IMR-90 (cell line): ENCODE measurements at places on chromosomes 12 and 14.
A peak's percentile ranks its signal among the peaks of the same experiment; 100 is the strongest.

DNA sequence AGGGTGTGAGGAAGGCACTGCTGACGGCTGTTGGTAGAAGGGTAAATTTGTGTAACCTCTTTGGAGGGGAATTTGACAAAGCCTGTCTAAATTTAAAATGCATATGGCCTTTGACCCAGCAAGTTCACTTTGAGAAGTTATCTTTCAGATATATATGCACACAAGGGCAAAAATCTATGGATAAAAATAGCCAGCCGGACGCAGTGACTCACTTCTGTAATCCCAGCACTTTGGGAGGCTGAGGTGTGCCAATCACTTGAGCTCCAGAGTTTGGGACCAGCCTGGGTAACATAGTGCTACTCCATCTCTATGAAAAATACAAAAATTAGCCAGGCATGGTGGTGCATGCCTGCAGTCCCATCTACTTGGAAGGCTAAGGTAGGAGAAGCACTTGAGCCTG is 13.4 kb downstream of the UBC start:
- no peak for DNase-seq

DNA sequence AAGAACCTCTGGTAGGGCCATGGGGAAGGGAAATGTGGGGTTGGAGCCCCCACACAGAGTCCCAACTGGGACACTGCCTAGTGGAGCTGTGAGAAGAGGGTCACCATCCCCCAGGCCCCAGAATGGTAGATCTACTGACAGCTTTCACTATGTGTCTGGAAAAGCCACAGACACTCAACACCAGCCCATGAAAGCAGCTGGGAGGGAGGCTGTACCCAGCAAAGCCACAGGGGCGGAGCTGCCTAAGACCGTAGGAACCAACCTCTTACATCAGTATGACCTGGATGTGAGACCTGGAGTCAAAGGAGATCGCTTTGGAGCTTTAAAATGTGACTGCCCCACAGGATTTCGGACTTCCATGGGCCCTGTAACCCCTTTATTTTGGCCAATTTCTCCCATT is 97.8 kb downstream of the HMGA2 start:
- no peak for DNase-seq

DNA sequence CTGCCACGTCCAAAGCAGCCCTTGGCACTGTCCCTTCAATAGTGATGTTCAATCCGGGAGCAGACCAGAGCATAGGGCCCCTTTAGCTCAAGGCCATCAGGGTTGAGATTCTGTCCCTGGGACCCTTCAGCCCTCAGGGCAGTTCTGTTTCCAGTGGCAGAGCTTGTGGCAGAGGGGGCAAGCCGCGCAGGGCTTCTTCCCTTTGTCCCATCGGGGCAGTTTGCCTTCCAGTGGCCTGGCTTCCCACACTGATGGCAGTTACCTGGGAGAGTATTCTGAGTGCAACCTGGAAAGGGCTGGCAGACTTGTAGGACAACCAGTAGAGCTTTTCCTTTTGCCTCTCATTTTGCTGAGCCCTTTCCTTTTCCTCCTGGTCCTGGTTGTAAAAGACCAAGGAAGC is 43.7 kb upstream of the RNU6-8 start:
- DNase-seq: no peak

- no peak for DNase-seq
These were observed 373.5 kb upstream of the OR4E1 start for GRCh38 chr14:22047115-22047514.

DNA sequence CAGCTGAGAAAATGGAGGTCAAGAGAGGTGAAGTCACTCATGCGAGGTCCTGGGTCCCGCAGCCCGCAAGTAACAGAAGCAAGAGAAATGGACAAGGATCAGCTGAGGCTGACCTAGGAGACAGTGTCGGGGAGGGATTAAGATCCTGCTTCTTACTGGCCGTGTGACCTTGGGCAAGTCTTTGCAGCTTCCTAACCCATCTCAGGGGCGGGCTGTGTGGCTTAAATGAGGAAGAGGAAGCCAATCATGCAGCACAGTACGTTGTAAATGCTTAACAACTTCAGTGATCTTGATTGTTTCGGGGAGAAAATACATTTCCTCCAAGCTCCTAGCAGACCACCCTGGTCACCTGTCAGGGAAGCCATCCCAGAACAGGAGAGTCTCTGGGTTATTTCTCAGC is 7.1 kb upstream of the PGF start:
- no peak for DNase-seq

- peak; percentile 61 for DNase-seq
These were observed 11.9 kb downstream of the AEBP2 start for GRCh38 chr12:19451196-19451595.

- peak; percentile 89 for DNase-seq
These were observed 842.3 kb downstream of the SLC6A15 start for GRCh38 chr12:84070292-84070691.

- DNase-seq: no peak
These were observed 68.8 kb upstream of the SFSWAP start for GRCh38 chr12:131642101-131642540.

- DNase-seq: peak; percentile 69
These were observed 191.4 kb upstream of the BCL2L14 start for GRCh38 chr12:11879306-11879705.

GRCh38 chr14:57835766-57836165 is 30.1 kb downstream of the SLC35F4 start:
- no peak for DNase-seq

DNA sequence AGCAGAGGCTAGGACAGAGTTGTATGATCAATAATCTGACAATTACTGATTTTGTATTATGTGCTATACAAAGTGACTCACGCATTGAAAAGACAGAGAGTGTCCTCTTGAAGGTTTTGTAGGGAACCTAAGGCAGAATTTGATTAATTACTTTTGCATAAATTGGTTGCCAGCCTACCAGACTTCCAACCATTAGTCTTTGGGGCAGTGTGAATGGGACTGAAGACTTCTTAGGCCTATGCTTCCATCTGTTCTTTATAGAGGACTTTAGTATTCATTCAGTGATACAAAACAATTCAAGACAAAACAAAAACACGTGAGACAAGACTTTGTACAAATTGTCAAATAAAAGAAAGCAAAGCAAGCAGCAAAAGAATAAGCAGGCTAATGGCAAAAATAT is 46.5 kb downstream of the ATL1 start:
- DNase-seq: no peak

DNA sequence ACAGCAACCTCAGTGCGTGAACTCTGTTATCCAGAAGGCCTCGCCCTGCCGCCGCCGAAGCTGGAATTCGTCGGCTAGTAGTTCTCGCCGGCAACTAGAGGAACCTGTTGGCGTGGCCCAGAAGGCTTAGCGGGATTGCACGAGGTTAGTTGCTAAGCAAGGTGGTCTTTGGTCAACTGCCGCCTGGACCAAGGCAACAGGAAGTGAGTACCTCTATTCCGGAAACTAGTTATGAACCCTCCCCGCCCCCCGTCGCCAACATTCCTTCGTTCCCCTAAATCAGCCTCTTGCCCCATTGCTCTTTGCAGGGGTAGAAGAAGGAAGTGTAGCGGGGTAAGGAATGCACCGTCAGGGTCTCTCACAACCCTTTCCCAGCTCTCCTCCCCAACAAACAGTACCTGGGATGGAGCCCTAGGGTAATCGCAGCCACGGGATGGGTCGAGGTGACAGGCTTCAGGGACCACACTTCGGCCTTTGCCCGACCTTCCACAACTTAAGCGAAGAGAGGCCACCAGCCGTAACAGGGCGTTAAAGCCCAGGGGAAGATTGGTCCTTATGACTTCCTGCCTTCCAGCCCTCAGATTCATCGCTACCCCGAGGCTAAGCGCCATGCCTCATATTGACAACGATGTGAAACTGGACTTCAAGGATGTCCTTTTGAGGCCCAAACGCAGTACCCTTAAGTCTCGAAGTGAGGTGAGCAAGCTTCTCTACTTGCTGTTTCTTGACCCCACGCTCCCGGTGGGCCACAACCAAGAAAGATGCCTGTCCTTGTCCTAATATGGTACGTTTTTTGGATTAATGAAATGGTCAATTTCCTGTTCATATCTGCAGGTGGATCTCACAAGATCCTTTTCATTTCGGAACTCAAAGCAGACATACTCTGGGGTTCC is at the start of gene GMPR2:
TSS of gene GMPR2 (plus strand) at position 285 of the 893 bp plus-strand sequence. CDS start at position 610, 325 bp downstream.
- DNase-seq: no peak

- no peak for DNase-seq
These were observed 113.4 kb downstream of the ZNF664 start for GRCh38 chr12:124086299-124086898.

DNA sequence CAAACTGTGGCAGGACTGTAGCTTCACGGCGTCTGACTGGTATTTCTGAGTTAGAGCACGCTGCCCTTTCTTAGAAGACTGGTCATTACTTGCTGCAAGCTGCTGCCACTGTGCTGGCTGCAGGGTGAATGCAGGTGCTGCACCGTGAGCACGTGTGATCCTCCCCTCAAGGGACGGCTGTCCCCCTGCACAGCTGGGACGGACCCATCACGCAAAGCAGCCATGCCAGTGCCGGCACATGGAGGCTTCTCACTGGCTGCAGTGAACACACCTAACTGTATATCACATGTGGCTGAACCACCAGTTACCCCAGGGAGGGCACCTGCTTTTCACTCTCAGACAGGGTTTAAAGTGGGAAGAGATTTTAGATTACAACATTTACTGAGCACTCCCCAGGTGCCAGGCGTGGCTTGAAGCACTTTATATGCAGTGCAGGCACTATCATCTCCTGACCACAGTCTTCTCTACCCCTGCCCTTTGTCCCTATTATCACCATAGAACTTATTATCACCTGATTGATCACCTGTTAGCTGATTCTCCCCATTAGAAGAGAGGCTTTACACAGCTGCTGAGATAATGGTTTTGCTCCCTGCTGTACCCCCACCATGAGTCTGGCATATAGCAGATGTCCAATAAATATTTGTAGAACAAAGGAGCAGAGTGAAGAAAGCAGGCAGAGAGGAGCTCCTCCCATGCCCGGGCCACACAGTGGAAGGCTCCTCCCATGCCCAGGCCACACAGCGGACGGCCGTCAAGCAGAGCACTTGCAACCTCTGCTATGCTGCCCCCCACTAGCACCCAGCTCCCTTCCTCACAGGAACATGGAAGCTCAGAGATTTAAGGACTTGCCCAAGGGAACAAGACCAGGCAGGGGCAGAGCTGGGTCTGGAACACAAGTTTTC is 25.9 kb downstream of the SLC25A47 start:
- DNase-seq: no peak

DNA sequence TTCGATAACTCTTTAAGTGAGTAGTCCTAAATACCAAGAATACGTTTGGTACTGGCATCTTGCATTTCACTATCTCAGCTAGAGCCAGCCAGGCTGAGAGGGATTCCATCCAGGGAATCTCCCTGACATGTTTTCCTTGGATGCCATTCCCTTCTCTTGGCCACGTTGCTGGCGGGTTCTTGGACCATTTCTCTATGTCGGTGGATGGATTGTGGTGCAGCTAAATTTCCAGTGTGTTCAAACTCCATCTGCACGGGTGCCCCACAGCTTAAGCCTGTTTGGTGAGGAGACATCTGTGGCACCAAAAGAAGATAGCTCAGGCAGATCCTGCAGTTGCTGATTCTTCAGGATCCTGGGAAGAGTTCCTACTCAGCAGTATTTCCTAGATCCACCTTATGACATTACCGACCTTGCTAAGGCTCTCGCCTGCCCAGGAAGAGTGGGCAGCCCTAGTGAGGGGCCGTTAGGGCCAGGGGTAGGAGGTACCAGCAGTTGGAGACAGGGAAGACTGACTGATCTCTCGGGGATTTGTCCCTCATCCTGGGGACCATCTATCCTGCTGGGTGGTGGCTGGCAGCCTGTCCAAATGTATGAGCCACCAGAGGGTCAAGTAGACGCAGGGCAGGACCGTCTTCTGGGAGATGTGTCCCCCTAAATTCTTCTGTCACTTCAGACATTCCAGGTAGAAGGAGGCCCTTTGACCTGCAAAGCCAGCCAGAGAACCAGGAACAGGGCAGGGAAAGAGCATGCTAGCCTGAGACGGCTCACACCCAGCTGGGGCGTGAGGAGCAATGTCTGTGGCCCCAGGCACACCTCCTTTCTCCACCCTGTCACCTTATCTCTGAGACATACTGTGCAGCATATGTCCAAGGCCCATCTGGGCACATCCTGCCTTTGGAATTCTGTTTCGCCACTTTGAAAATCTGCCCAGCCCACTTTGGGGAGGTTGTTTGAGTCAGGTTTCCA is 72.6 kb upstream of the CAPRIN2 start:
- no peak for DNase-seq

DNA sequence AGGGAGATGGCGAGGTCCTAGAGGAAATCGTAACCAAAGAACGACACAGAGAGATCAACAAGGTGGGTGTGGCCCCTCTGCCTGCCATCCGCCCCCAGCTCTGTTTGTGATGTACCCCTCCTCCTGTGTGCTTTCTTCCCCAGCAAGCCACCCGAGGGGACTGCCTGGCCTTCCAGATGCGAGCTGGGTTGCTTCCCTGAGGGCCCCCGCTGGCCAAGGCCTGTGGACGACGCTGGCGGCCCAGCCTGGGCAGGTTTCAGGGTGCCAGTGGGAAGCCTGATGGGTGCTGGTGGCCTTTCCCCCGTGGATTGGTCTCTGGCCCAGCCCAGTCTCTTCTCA is 2.0 kb downstream of the ARL6IP4 start:
- no peak for DNase-seq

- DNase-seq: peak; percentile 44
These were observed 42.0 kb upstream of the A2ML1 start for GRCh38 chr12:8780389-8780788.

GRCh38 chr12:115411121-115411520 is 727.1 kb upstream of the TBX3 start:
- DNase-seq: no peak

DNA sequence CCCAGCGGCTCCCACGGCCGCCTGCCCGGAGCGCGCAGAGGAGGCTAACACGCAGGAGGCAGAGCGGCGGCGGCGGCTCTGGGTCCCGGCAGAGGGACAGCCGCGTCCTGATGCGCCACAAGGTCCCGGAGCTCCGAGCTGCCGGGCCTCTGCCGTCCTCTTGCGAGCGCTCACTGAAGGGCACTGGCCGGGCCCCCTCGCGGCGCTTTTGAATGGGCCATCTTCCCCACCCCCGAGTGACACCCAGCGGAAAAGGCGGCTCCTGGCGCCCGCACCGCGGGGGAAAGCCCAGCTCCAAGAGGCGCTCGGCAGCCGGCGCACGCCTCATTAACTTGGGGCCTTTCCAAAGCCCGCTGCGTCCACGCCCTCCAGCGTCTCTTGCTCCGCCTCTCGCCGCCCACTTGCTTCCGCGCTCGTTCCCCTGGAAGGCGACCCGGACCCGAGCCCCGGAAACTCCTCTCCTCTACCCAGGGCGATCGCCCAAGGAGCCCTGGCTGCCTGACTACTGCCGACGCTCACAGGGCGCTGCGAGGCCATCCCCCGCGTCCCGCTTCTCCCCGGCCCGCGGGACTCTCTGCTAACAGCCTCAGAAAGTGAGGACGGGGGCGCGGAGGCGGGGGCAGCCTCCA is at the start of gene PHLDA1:
TSS of gene PHLDA1 (minus strand) at position 363 of the 629 bp plus-strand sequence.
- DNase-seq: peak; percentile 97

GRCh38 chr12:30999011-30999410 is 72.5 kb downstream of the TSPAN11 start:
- DNase-seq: no peak

- DNase-seq: no peak
These were observed 369.1 kb downstream of the NPAS3 start for GRCh38 chr14:33307691-33308251.

DNA sequence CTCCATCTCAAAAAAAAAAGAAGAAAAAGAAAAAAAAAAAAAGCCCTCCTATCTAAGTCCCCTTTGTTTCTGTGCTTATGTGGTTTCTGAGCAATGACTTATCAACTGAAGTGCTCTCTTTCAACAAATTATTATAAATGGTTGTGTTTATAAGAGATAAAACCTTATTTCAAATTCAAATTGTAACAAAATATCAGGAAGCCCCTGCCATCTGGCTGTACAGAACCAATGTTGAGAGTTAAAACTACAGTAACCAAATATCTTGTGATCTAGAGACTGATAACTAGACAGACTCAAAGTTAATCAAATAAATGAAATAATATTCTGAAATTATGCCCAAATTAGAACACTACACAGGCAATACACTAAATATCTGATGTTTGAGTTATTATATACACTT is 143.0 kb upstream of the CPNE8 start:
- no peak for DNase-seq
